CD4-positive, alpha-beta T cell treated with Interleukin-6 at 100 ng/mL for 8 hours (primary cell): ENCODE measurements at places on chromosomes 6 and 20.
A peak's percentile ranks its signal among the peaks of the same experiment; 100 is the strongest.

- DNase-seq: no peak
These were observed 51.5 kb upstream of the TMEM200A start for GRCh38 chr6:130314271-130314670.

DNA sequence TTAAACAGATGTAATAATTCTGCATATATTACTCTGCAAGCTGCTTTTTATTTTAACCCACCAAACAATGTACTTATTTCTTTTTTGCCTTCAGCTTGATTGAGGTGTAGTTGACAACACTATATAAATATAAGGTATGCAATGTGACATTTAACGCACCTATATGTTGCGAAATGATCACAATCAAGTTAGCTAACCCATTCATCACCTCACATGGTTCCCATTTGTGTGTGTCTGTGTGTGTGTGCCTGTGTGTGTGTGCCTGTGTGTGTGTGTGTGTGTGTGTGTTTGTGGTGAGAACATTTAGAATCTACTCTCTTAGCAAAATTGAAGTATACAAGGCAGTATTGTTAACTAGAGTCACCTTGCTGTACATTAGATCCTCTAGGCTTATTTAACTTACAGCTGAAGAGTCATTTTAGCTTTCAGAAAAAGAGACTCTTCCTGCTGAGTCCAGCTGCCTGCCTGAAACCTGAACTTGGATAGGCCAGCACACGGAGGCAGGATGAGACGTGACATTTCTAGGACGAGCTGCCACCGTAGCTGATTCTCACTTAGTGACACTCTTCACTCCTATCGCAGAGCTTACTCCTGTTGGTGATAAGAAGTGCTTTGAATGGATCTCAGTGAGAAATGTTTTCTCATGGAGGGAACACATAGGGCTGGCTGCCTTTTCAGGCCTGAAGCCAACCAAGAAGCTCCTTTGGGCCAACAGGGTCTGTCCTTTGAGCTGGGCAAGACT, 126.5 kb upstream of the RIPOR2 start:
- no peak for DNase-seq

DNA sequence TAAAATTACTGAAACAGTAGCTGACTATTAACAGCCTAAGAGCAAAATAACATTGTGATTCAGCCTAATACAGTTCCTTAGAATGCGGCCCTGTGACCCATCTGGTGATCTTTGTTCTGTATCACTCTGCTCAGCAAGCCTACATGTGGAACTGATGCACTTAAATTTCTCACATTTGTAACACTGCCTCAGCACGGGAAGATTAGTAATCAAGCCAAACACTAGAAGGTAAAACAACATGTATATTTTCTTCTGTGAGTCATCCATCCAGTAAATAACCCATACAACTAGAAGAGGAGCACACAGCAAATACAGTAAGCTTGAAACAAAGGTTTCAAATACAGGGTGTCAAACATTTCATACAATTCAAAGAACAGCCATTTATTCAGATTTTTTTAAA, 189.7 kb upstream of the NOX3 start:
- no peak for DNase-seq

DNA sequence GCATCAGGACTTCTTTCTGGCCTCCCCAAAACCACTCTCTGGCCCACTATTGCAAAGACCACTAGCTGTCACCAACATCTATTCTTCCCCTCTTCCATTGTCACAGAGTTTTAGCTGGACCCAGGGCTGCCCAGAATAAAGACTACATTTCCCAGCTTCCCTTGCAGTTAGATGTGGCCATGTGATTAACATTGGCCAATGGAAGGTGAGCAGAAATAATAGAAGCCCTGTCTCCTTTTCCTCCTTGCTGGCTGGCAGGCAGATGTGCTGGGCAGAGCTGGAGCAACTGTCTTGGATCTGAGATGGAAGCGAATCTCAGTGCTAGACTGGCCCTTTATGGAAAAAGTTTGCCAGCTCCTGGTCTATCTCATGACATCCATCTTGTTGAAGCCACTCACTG, 97.0 kb downstream of the KCNB1 start:
- DNase-seq: no peak

- DNase-seq: no peak
These were observed 1.0 kb downstream of the IGF2R start for GRCh38 chr6:159969921-159970320.

DNA sequence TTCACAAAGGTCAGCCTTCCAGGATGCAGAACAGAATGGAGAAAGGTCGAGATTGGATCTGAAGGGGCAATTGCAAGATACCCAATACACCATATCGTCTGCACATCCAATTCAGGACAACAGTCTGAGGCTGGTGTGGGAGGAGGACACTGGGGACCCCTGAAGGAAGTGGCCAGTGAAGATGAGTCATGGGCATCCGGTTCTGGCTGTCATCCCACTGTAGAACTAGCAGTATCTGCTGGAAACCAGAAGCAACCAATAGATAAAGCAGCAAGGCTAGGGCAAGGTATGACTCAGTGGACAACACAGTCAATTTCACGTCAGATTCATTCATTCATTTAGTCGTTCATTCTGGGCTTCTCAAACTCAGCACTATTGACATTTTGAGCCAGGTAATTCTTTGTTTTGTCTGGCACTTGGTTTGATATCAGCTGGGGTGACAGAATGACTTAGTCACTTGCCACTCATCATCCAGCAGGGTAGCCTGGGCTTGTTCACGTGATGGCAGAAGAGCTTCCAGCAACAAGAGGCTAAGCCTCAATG, 30.3 kb upstream of the SHLD1 start:
- peak; percentile 6 for DNase-seq

DNA sequence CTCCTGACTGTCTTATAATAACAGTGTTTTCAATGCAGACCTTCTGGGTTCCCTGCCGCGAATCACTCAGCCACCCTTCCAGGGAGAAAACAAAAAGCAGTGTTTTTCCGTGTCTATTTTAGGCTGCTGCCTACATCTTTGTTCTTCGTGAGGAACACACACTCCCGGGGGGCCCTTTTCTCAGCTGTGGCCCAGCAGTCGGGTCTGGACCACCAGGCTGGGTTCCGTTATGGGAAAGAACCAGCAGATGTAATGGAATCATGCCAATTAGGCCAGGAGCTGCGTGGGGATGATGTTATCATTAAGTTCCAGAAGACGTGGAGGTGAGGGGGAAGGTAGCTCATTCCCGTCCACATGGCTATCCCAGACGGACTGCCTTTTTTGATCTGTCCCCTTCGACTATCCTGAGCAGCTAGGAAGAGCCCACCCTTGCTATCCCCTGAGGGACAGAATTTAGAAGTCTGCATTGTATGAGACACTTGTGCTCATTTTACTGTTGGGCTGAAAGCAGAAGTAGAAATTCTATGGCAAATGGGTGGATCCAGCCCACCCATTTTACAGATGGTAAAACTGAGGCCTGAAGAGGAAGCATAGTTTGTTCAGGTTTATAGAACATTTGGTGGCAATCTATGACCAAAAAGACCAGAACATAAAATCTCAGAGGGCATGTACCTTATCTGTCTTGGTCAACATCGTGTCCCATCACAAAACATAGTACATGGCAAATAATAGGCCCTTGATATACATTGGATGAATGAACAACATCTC, 54.5 kb downstream of the KCNB1 start:
- no peak for DNase-seq

- no peak for DNase-seq
These were observed 6.1 kb upstream of the ZMYND8 start for GRCh38 chr20:47362361-47363219.

DNA sequence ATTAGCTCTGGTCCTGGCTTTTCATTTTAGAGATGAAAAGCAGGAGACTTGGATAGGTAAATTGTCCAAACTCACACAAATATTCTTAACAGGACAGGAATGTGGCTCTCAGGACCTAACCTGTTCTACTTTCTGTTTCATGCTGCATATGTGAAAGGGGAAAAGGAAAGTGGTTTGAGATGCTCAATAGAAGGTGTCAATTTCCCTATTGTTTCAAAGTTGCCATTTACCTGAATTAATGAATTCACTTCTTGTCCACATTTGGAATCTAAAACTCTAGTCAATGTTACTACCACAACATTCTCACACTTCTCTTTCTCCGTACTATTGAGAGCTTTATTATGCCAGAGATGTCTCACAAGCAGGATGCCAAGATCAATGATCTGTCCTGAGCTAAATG, 4.8 kb upstream of the EFHC1 start:
- DNase-seq: no peak

- DNase-seq: no peak
These were observed 44.1 kb downstream of the NKX2-4 start for GRCh38 chr20:21353236-21353635.

DNA sequence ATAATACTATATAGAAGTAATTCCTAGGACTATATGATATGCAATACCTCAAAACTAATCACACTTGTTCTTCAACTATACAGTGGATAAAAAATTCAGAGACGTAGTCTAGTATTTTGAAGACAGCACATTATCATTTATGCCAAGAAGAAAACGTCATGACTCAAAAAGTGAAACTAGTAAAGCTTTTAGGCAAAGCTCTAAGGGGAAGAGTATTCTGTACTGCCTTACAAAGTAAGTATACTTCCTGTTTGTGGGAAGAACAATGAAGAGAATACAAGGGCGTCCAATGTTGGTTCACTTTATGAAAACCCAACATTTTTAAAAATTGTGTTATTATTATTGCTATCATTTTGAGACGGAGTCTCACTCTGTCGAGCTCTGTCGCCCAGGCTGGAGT, 27.9 kb downstream of the LOC128125822 start:
- DNase-seq: no peak

GRCh38 chr6:121697921-121698320, 262.5 kb downstream of the GJA1 start:
- DNase-seq: no peak

GRCh38 chr20:2652724-2653555, 508 bp downstream of the NOP56 start:
- peak; percentile 15 for DNase-seq

DNA sequence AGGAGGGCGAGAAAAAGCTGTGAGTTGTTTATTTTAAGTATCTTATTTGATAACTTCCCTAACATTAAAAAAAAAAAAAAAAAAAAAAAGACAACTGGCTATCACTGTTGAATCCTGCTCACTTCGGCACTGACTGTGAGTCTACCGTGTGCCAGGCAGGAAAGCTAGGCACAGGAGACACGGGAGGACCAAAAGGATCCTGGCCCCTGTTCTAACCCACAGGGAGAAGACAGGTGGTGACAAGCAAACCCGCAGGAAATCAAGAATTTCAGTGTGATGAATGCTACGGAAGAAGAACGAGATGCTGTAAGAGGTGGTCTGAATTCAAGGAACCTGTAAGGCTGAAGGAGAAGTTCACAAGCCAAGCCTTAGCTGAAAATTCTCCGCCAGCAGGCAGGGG, 94.7 kb upstream of the NFATC2 start:
- DNase-seq: no peak

DNA sequence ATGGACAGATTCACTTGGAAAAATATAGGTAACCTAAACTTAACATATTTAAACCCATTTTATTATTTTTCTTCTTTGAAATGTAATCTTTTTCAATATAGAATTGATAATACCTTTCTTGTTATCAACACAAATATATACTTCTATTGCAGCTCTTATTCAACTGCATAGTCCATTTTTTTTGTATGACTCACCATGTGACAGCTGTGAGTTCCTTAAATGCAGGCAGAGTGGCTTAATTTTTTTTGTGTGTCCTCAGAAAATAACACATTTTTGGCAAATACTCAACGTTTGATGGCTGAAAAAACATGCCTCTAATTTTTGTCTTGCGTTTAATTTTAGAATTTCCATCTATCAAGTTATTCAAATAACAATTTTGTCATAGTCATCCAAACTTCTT, 454.8 kb downstream of the PHF3 start:
- no peak for DNase-seq

- no peak for DNase-seq
These were observed 7.2 kb downstream of the PRDM13 start for GRCh38 chr6:99613705-99614429.

DNA sequence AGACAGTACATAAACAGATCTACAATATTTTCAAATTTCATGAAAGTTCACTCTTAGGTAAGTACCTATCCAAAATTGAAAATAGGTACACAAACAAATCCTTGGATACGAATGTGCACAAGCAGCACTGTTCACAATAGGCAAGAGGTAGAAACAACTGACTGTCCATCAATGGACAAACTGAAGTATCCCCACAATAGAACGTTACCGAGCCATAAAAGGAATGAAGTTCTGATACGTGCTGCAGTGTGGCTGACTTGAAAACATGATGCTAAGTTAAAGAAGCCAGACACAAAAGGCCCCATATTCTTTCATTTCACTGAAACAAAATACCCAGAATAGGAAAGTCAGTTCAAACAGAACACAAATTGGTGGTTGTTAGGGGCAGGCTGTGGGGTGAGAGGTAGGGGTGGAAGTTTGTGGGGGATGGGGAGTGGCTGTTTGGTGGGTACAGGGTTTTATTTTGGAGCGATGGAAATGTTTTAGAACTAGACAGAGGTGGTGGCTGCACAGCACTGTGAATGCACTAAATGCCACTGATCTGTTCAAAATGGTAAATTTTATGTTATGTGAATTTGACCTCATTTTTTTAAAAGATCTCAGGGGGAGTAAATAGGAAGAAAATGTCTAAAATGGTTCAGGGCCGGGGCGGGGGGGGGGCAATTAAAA, 89.5 kb downstream of the ZMYND8 start:
- no peak for DNase-seq

- no peak for DNase-seq
These were observed 5.0 kb downstream of the SIM1 start for GRCh38 chr6:100459592-100460184.

GRCh38 chr6:139308936-139309603, 17.3 kb upstream of the TXLNB start:
- no peak for DNase-seq

DNA sequence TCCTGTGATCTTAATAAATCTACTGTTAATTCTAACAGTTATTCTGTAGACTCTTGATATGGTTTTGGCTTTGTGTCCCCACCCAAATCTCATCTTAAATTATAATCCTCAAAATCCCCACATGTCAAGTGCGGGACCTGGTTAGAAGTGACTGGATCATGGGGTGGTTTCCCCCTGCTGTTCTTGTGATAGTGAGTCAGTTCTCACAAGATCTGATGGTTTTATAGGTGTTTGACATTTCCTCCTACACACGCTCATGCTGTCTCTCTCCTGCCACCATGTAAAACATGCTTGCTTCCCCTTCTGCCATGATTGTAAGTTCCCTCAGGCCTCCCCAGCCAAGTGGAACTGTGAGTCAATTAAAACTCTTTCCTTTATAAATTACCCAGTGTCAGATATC, 10.5 kb upstream of the EPB41L2 start:
- DNase-seq: no peak
